ENCODE measurements at places on chromosomes 7 and 10.

DNA sequence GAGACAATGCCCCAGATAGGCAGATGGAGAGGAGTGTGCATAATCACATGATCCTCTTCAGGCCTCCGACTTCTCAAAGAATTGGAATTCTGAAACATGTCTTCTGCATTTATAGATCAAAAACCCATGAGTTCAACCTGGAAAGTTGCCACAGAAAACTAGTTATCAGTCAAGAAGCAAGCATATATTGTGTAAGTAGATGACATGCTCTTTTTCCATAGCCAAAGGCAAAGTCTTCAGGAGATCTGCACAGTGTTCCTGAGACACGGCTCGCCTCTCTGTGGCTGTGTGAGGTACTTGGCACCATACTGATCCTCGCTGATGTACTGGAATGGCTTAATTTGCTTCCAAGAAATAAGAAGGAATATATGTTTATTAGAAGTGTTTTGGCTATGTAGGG is 213.5 kb upstream of the MKI67 start:
- DNase-seq, result no peak

GRCh38 chr10:124713679-124714255 is 30.4 kb downstream of the FAM53B start:
- DNase-seq, result no peak

DNA sequence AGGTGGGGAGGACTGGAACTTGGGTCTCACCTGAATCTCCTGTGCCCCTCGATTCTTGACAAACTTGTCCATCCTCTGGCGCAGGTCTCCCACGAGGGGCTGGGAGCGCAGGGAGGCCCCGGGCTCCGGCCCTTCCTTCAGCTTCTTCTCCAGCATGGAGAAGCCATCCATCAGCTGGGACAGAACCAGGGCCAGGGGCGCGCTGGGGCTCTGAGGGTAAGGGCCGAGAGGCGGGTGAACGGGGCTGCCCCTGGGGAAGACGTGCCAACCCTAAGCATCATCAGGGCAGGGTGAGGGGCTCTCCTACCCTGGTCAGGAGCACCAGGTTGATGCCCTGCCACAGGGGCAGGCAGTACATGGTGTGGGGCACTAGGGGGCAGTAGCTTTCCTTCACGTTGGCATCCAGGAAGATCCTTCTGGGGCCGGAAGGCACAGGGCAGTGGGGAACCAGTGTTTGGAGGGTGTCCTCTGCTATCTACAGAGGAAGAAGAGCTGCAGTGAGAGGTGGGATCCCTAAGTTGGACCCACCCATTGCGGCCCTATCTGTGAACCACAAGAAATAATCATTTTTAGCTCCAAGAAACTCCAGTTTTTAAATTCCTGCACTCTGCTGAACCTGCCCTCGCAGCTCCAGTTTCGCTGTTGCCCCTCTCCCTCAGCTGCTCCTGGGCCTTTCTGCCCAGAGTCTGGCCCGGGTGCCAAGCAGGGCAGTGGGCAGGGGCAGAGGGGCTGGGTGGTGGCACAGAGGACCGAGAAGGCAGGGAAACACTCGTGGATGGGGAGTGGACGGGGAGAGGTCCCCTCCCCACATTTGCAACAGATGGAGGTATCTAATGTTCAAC is 10.8 kb upstream of the PYROXD2 start:
- no peak for DNase-seq

DNA sequence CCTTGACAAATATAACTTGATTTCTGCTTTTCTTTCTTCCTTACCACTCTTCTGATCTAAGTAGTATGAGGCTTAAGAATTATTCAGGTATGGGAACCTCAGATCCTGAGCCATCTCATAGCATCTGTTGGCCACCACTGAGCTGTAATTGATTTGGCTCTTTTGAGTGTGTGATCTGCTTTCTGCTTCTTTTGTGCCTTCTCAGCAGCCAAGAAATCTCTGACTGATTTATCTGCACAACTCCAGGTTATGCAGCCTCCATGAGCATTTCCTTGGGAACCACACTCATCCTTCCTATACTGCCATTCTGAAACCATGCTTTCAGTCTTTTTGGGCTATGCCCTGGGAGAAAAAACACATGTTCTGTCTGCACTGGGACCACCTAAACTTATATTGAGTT is 178.0 kb upstream of the FAM3C start:
- no peak for DNase-seq

- no peak for DNase-seq
Measured at GRCh38 chr7:57216340-57216739, 84.1 kb upstream of the ZNF479 start.

DNA sequence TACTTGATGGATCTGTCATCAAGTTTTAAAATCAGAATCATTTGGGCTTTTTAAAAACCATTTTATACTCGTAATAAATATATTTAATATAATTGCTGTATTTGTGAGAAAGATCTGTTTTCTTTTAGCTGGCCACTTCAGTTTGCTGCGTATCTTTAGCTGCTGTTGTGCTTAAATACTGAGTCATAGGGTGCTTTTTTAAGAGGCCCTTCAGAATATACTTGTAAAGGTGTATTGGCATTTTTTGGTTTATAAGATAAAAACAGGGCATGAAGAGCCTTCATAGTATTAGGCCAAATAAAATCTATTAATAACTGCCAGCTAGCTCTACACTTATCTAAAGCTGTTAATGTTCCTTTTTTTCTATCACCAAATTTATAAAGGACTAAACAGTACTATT is 43.8 kb downstream of the STK17A start:
- DNase-seq, result no peak

- DNase-seq, result no peak
Measured at GRCh38 chr10:69728335-69728870, 73.3 kb upstream of the COL13A1 start.

GRCh38 chr7:4603843-4604231 is 78.3 kb upstream of the FOXK1 start:
- DNase-seq, result no peak

GRCh38 chr10:117654105-117654504 is 111.6 kb downstream of the EMX2 start:
- DNase-seq, result no peak

DNA sequence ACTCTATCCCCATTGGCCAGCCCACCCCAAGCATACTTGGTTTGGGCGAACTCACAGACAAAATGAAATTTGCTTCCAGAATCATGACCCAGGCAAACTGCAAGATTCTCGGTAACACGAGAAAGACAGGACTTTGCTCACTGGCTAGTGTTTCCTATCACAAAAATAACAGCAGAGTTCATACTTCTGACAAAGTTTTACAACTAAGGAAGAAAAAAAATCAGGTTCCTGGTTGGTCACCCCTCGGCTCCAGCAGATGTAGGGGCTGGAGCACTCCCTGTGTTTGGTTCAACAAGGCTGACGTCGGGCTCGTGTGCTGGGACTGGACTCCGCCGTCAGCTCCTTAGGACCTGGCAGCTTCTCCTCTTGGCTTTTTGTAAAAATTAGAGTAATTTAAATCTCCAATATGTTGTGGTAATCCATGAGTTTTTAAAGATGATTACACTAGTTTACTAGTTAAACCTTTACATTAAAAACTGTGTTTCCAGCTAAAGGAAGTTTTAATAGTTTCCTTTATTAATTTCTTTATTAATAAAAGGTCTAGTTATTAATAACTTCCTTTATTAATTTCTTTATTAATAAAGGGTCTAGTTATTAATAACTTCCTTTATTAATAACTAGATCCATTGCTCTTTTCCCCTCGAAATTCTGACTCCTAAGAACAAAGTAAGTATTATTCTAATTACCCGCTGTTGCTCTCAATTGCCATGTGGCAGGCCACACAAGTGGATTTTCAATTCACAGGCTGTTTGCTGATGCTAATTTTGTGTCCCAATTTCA is 115.6 kb upstream of the RNF32 start:
- DNase-seq, result no peak

DNA sequence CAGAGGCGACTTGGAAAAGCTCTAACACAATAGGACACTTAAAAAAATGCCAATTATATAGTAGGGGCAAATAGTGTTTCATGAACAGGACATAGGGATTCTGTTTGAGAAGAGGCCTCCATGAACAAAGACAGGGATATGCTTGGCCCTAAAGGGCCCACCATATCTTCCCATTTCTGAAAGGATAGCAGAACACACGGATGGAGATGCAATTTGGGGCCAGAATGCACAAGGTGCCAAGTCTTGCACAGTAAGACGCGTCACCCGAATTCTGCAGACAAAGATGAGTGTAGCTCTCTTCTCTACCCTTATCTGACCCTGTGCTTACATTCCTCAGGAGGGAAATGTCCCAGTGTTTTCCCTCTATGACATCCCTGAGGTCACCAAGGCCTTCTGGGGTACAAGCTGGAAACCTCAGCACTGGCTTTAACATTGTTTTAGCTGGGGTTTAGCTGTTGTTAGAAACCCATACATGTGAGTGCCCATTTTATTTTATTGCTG is 12.8 kb downstream of the PRKCQ start:
- no peak for DNase-seq

DNA sequence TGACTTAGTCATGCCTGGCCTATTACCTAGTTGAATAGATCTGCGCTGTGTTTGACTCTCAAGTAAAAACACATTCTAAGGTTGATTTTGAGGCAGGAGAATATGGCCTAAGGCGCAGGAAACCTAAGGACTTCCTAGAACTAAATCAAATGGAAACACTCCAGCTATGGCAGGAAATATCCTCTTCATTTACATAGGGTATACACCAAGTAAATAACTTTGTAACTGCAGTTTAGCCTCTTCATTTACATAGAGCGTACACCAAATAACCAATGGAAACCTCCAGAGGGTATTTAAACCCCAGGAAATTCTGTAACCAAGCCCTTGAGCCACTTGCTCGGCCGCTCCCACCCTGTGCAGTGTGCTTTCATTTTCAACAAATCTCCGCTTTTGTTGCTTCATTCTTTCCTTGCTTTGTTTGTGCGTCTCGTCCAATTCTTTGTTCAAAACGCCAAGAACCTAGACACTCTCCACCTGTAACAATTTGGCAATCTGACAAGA is 35.6 kb upstream of the XRCC2 start:
- DNase-seq, result no peak

DNA sequence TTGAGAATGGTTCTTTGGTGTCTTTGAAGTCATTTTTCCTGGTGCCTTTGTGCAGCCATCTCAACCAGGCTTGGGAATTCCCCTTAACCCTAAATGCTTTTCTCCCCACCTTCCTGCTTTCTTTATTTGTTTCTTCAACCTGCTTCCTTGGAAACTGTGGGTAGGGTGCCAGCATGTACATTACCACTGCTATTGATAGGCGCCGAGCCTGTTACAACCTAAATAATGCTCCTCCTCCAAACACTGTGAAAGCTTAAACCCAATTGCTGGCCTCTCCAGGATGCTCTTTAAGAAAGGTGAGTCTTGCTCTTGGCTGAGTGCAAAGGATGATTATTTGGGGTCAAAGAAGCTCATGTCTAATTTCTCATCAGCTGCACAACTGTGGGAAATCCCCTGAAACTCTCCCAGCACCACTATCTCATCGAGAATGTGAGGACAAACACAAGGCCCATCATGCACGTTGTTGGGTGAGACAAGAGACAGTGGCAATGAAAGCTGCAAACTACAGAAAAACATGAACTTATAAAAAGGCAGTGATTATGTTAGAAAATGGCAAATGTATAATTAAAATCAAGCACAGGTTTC is 285.5 kb upstream of the IGFBP3 start:
- no peak for DNase-seq

- no peak for DNase-seq
Measured at GRCh38 chr7:84076219-84076618, 118.4 kb downstream of the SEMA3A start.

GRCh38 chr7:135884495-135885232 is 92.5 kb downstream of the MTPN start:
- DNase-seq, result no peak

GRCh38 chr7:68133045-68133444 is 1136.4 kb downstream of the TYW1 start:
- no peak for DNase-seq

DNA sequence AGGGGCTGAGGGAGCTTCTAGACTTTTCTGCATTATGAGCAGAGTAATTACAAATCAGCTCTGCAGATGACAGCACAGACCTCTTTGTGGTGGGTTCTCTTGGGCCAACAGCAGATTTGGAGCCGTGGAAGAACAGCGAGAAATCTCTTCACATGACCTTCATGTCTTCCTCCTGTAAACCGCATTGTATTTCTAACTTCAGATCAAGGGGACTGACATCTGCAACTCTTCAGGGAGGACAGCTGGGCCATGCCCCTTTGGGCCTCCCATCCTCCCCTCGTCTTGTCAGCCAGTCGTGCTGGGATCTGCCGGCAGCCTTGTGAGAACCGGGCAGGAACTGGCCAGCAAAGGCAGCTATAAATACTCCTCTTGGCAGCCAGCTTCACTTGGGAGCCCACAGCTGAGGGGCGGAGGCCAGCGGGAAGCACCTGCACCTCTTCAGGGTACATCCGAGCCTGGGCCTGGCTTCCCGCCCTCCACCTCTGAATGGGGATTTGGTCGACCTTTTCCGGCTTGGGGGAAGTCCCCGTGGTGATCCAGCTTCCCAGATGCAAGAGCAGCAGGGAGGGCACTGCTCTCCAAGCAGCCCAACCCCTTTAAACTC is 54.7 kb downstream of the STEAP1B start:
- no peak for DNase-seq

DNA sequence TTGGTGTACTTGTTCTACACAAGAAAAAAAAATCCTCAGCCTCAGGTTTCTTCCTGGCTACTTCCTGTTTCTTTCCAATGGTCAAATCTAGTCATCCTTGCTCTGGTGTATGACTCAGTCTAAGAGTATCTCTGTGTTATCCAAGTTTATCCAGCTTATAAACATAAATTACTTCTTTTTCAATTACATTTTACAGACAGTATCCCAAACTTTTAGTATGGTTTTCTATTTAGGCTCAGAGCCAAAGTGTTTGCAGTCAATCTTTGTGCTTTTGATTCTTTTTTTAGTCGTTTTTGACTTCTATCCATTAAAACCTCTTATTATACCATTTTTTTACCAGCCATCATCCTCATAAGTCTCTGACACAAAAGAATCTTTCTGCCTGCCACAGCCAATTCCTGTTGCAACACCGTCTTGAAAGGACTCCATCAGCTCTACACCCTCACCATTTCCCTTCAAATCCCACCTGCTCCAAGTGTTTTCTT is 294.6 kb downstream of the PTEN start:
- DNase-seq, result no peak

- DNase-seq, result no peak
Measured at GRCh38 chr10:112288486-112288885, 5.3 kb downstream of the TECTB start.

DNA sequence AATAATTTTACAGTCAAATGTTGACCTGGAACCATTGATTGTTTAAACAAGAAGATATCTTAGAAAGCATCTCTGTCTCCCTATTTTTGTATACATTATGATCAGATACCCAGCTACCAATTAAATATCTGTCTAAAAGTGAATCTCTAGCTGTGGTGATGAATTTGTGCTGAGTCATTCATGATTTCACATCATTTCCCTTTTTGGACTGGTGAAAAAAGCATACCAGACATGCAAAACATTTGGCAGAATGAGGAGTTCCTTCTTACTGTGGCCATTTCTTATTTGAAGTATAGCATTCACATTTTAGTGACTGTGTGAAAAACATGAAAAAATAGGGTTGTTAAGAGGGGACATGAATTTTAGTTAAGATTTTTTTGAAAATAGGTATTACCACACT is 98.0 kb upstream of the GATA3 start:
- DNase-seq, result no peak

DNA sequence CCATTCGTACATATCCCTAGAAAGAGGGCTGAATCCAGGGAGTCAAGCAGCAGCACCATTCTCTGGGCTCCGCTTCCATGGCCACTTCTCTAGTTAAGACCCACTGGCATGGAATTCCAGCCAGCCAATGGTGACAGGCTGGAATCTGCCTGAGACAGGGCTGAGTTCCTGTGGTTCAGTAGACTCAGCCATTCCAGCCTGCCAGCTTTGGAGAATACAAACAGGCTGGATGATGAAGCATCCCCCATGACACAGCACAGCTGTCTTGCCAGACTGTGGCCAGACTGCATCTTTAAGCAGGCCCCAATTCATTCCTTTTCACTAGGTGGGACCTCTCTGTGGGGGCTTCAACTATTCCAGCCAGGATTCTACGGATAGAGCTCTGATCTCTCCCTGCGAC is 329.6 kb downstream of the XPNPEP1 start:
- DNase-seq, result no peak

Measured in hippocampal formation (tissue), 2 donors.